Regular cardiac myocyte (primary cell): ENCODE measurements at places on chromosomes 1 and 21. TPM values are rescaled to one million over a fixed set of nuclear protein-coding genes. Genes with fewer than 3 reads are reported as not detected.

The SLC25A34 gene
- total RNA-seq, result 0.28 and 0.38 TPM in 2 replicates

The NCAM2 gene
- 6.3 and 11.6 TPM in 2 replicates for total RNA-seq

The MFAP2 gene
- total RNA-seq, result 4.6 and 7.9 TPM in 2 replicates

The KIF21B gene
- 0.19 and 0.28 TPM in 2 replicates for total RNA-seq

The ARTN gene
- not detected in 2 replicates for total RNA-seq

The LINGO4 gene
- total RNA-seq, result not detected in 2 replicates

The SPATA46 gene
- not detected in 2 replicates for total RNA-seq

The OR2M4 gene
- total RNA-seq, result not detected in 2 replicates

The CAMK1G gene
- total RNA-seq, result 0.77 and 0.85 TPM in 2 replicates

The OR2T11 gene
- total RNA-seq, result not detected in 2 replicates

The OR2AK2 gene
- 0.28 TPM in 1 of 2 replicates, not detected in the other for total RNA-seq

The ADAM30 gene
- not detected in 2 replicates for total RNA-seq

The S1PR1 gene
- total RNA-seq, result 3.1 and 23.6 TPM in 2 replicates

The BATF3 gene
- total RNA-seq, result 3.9 and 6.5 TPM in 2 replicates

The BRDT gene
- total RNA-seq, result not detected in 2 replicates

The PGLYRP4 gene
- not detected in 2 replicates for total RNA-seq

The IQGAP3 gene
- 2.8 and 31.2 TPM in 2 replicates for total RNA-seq

The GLMP gene
- total RNA-seq, result 30.3 and 79.2 TPM in 2 replicates

The ESPN gene
- total RNA-seq, result under 0.01 and 0.19 TPM in 2 replicates
